Thoracic aorta (tissue), 2 donors: ENCODE measurements at places on chromosomes 12 and 14. TPM values are rescaled to one million over a fixed set of nuclear protein-coding genes. Genes with fewer than 3 reads are reported as not detected.

- H3K27me3 ChIP-seq, result no peaks in the 10 kb centered on the region
- no peaks in the 10 kb centered on the region for H3K4me1 ChIP-seq
- DNase-seq, result no peak
Observed at GRCh38 chr12:58728397-58728796, 191.9 kb downstream of the LRIG3 start.

GRCh38 chr12:32398816-32399369 is 465 bp upstream of the FGD4 start:
- H3K27me3 ChIP-seq, result no peaks in the 10 kb centered on the region
- H3K36me3 ChIP-seq, result no peaks in the 10 kb centered on the region
- H3K4me1 ChIP-seq, result peaks cover 7% of the 10 kb centered on the region
- DNase-seq, result no peak

- no peak for DNase-seq
Observed at GRCh38 chr12:3379079-3379478, 111.9 kb upstream of the PRMT8 start.

DNA sequence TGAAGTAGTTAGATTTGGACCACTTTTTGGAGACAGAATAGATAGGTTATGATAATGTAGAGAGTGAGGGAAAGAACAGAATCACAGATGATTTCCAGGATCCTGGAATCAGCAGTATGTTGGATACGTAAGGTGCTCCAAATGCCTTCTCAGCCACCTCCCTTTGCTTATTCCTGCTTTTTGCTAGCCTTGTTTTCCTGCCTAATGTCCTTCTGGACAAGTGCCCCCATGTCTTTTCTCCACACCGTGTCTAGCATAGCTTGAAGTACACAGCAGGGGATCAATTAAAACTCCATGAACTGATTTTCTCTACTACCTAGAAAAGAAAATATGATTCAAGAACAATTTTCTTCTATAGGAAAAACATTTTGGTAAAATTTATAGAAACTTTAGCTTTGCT is 144.0 kb downstream of the SYT1 start:
- H3K27me3 ChIP-seq, result no peaks in the 10 kb centered on the region
- H3K4me3 ChIP-seq, result no peak overlapping the region
- H3K36me3 ChIP-seq, result no peaks in the 10 kb centered on the region

- H3K4me3 ChIP-seq, result no peak overlapping the region
- peaks cover 64% of the 10 kb centered on the region for H3K4me1 ChIP-seq
- no peaks in the 10 kb centered on the region for H3K27me3 ChIP-seq
- no peak for DNase-seq
- no peak overlapping the region for H3K27ac ChIP-seq
Observed at GRCh38 chr12:45981075-45981837, 9.1 kb downstream of the SCAF11 start.

GRCh38 chr14:93566065-93566693 is 135.4 kb downstream of the UNC79 start:
- H3K27me3 ChIP-seq, result no peaks in the 10 kb centered on the region
- H3K27ac ChIP-seq, result no peak overlapping the region
- no peak overlapping the region for H3K4me3 ChIP-seq
- H3K36me3 ChIP-seq, result no peaks in the 10 kb centered on the region
- no peaks in the 10 kb centered on the region for H3K4me1 ChIP-seq
- no peak for DNase-seq

DNA sequence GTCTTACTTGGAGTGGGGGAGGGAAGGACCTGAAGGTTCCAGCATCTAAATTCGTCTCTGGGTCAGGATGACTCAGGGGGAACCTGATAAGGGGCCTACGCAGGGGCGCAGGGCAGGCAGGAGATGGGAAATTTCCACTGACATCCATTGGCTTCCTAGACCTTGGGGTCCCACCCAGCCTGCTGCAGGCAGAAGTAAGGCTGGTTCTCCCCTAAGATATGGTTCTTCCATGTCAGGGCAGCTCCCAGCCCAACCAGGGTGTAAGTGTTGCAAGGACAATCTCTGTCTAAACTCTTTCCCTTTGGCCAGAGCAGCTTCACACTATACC is 2.1 kb upstream of the NDRG2 start:
- no peaks in the 10 kb centered on the region for H3K27me3 ChIP-seq
- peak overlapping the region; percentile 89 for H3K27ac ChIP-seq
- no peak overlapping the region for H3K4me3 ChIP-seq
- no peaks in the 10 kb centered on the region for H3K36me3 ChIP-seq
- peaks cover 39% of the 10 kb centered on the region for H3K4me1 ChIP-seq
- DNase-seq, result no peak

GRCh38 chr14:36662258-36662542 is 540 bp downstream of the PAX9 start:
- H3K27me3 ChIP-seq, result peaks cover 32% of the 10 kb centered on the region
- H3K4me3 ChIP-seq, result peak overlapping the region; percentile 74
- DNase-seq, result no peak
- peaks cover 5% of the 10 kb centered on the region for H3K4me1 ChIP-seq

DNA sequence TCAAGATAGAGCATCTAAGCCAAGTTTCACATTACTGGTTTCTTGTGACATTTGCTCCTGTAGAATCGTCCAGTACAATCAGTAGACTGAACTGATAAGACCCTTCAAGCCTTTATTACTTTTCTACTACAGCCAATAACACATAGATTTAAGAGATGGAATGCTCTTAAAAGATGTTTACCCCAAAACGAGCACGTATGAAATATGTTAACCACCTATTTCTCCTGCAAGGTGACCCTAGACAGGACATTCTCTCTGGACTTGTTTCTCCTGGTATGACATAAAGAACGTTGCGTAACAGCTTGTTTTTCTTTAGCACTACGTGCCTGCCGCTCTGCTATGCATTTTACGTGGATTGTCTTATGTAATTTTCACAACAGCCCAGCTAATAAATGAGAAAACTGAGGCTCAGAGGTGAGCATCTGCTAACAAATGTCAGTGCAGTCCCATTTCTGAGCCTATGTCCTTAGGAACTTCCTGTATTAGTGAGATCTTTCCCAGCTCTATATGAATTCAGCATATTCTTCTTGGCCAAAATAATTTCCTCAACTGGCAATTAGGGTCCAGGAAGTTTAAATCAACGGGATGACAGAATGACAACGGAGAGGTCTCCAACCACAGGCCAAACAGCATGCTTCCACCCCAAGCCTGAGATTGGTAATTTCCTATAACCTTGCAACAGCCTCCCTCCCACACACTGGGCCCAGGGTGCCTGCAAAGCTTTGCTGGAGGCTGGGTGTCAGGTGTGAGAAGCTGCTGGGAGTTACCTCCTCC is 3.7 kb downstream of the NFKBIA start:
- peak overlapping the region; percentile 99 for H3K27ac ChIP-seq
- peak overlapping the region; percentile 88 for H3K4me3 ChIP-seq
- no peaks in the 10 kb centered on the region for H3K27me3 ChIP-seq
- DNase-seq, result no peak
- H3K36me3 ChIP-seq, result peaks cover 51% of the 10 kb centered on the region

GRCh38 chr12:108600702-108601007 is 2.8 kb upstream of the TMEM119 start:
- H3K36me3 ChIP-seq, result no peaks in the 10 kb centered on the region
- H3K27me3 ChIP-seq, result no peaks in the 10 kb centered on the region
- no peaks in the 10 kb centered on the region for H3K4me1 ChIP-seq

DNA sequence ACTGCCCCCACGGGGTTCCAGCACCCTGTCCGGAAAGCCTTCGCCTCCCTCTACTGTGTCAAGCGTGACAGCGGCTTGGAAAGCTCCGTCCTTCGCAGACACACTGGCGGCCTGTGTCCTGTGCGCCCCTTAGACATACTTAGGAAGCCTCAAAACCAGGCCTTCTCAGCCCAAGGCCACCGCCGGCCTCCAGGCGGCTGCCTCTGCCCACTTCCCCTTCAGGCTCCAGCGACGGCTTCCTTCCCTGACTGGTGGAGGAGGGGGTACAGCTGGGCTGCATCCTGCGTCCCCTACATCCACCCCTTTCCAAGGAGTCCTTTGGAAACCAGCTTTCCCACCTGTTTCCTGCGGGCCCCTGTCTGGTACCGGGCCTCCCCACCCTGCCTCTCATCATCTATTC is 2.5 kb upstream of the CACNA2D4 start:
- DNase-seq, result no peak
- peaks cover 13% of the 10 kb centered on the region for H3K4me1 ChIP-seq
- H3K27me3 ChIP-seq, result no peaks in the 10 kb centered on the region
- H3K36me3 ChIP-seq, result no peaks in the 10 kb centered on the region
- no peak overlapping the region for H3K27ac ChIP-seq
- no peak overlapping the region for H3K4me3 ChIP-seq

DNA sequence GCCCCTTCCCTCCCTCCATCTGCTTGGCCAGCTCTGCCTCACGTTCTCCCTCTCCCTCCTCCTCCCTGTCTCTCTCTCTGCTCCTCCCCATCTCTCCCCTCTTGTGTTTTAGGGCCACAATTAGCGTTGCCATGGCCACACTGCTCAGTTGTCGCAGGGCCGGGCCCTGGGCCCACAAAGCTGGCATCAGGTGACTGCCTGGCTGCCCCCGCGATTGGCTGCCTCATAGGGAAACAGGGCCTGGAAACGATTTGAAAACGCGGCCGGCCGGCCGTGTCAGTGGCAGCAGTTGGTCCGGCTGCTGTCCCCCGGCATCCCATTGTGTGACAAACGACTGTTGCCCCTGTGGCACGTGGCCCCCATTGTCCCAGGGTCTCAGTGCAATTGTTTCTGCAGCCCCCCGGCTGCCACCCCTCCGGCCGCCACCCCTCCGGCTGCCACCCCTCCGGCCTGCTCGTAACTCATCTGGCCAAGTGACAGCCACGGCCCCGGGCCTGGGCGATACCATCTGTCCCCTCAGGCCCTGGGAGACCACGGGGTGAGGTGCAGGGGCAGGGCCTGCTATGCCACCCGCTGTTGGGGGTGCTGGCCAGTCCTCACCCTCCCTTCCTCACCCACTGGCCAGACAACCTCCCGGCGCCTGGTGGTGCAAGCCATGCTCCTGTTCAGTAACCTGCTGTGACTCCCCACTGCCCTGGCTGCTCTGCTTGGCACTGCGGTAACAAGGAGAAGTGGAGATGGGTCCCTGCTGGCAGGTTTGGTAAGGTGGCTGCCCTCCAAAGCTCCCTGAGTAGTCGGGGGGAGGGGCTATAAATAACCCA is 17.4 kb downstream of the FOXN4 start:
- no peaks in the 10 kb centered on the region for H3K27me3 ChIP-seq
- no peak overlapping the region for H3K27ac ChIP-seq
- no peaks in the 10 kb centered on the region for H3K4me1 ChIP-seq
- no peaks in the 10 kb centered on the region for H3K36me3 ChIP-seq
- no peak for DNase-seq
- peak overlapping the region; percentile 69 for H3K4me3 ChIP-seq

DNA sequence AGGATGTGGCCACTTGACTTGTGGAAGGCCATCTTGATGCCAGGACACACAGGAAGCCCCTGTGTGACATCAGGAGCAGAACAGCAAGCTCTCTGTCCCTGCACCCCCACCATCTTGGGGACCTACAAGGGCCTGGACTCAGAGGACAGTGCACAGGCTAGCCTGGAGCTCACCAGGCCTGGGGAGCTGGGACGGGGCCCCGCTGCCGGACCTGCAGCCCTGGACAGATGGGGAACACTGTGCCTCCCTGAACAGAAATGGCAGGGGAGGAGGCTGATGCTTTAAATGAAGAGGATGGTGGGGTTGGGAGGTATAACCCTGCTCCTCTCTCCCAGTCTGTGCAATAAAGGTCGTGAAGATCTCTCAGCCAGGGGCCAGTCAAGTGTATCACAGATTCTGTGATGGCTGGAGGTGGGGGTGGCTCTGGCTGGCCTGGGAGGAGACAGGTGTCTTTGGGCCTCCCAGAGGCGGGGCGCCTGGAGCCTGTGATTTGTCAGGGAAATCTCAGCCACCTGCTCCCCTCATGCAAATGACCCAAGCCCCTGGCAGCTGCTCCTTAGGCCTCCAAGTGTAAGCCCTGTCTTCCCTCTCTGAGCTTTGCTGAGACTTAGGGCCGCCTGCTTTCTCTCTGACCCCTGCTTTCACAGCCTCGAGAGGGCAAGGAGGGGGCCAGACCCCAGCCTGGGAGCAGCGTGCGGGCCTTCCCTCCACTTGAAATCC is 1.1 kb upstream of the GNB3 start:
- H3K27ac ChIP-seq, result no peak overlapping the region
- DNase-seq, result no peak
- H3K4me3 ChIP-seq, result no peak overlapping the region
- no peaks in the 10 kb centered on the region for H3K27me3 ChIP-seq
- no peaks in the 10 kb centered on the region for H3K4me1 ChIP-seq
- peaks cover 32% of the 10 kb centered on the region for H3K36me3 ChIP-seq

GRCh38 chr12:54418441-54419087 is 502 bp downstream of the ITGA5 start:
- H3K4me1 ChIP-seq, result peaks cover 54% of the 10 kb centered on the region
- DNase-seq, result no peak
- H3K27me3 ChIP-seq, result no peaks in the 10 kb centered on the region
- peaks cover 7% of the 10 kb centered on the region for H3K36me3 ChIP-seq
- H3K27ac ChIP-seq, result peak overlapping the region; percentile 97

- no peak overlapping the region for H3K4me3 ChIP-seq
- H3K4me1 ChIP-seq, result no peaks in the 10 kb centered on the region
- no peaks in the 10 kb centered on the region for H3K27me3 ChIP-seq
- DNase-seq, result no peak
- no peak overlapping the region for H3K27ac ChIP-seq
Observed at GRCh38 chr14:68718023-68718990, 74.6 kb downstream of the ZFP36L1 start.

GRCh38 chr12:47360771-47361388 is 281.1 kb upstream of the AMIGO2 start:
- H3K4me3 ChIP-seq, result no peak overlapping the region
- no peak overlapping the region for H3K27ac ChIP-seq
- peaks cover 8% of the 10 kb centered on the region for H3K4me1 ChIP-seq
- no peaks in the 10 kb centered on the region for H3K36me3 ChIP-seq

DNA sequence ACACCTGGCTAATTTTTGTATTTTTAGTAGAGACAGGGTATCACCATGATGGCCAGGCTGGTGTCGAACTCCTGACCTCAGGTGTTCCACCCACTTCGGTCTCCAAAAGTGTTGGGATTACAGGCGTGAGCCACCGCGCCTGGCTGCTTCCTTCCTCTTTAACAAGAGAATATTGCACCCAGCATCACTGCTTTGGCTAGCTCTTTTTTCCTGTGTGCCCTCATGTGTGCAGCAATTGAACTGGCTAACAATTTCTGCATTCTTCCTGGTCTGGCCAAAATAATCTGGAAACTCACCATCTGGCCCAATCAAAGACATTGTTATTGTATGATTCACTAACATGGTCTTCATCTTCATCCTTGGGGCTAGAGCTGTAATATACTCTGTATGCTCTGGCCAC is 2.7 kb upstream of the ASB8 start:
- no peak overlapping the region for H3K4me3 ChIP-seq
- no peak for DNase-seq
- no peaks in the 10 kb centered on the region for H3K27me3 ChIP-seq
- H3K4me1 ChIP-seq, result peaks cover 6% of the 10 kb centered on the region
- no peaks in the 10 kb centered on the region for H3K36me3 ChIP-seq
- no peak overlapping the region for H3K27ac ChIP-seq

NOC4L gene
- 5.9 TPM for total RNA-seq

MIP gene
- total RNA-seq, result not detected

LRFN5 gene
- 4.7 TPM for total RNA-seq

ATP5F1B gene
- 198 TPM for total RNA-seq

NCOR2 gene
- 229 TPM for total RNA-seq

PRICKLE1 gene
- 11.5 TPM for total RNA-seq
